ENCODE measurements at places on chromosomes 1 and 21.

DNA sequence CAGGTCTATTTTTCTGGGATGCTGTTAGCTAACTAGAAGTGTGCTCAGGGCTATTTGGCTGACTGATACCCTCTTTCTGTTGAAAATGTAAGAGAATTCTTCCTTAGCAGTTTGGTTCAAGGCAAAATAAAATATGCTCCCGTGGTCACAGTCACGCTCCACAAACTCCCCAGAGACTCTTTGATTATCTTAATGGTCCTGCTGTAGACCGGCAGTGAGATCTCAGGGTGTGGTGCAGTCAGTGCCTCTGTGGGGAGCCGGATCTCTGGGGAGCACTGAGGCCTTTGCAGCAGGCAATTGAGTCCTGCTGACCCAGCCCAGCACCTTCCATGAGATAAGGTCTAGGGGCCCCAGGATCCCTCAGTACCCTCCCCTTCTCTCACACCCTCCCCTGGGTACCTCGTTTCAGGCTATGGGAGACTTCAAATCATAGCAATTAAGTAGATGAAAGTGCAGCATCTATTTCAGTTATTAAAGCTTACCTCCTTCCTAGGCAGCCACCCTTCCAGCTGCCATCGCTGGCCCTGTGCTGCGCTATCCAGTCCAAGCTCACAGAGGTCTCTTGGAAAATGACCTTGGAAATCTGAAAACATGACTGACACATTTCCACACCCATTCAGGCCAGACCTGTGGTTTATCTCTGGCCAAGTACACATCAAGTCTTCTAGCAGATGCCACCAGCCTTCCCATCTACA is 98.1 kb downstream of the SEC16B start:
- no peak for DNase-seq

DNA sequence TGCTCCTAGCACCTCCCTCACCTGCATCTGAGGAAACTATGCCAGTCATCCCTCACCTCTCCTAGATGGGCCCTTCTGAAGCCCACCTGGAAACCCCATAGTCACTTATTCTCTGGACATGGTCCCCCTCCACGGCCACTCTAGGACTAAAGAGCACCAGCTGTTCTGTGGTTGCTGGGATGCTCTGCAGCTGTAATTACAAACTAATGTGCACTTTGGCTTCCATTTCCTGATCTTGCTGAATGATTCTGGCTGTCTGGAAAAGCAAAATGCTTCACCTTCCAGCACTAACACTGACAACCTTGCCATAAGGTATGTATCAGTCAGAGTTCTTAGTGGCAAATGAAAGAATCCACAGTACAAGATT is 48.7 kb upstream of the PSEN2 start:
- DNase-seq = no peak

GRCh38 chr1:154726896-154727753 is 119.1 kb upstream of the ADAR start:
- DNase-seq = no peak

DNA sequence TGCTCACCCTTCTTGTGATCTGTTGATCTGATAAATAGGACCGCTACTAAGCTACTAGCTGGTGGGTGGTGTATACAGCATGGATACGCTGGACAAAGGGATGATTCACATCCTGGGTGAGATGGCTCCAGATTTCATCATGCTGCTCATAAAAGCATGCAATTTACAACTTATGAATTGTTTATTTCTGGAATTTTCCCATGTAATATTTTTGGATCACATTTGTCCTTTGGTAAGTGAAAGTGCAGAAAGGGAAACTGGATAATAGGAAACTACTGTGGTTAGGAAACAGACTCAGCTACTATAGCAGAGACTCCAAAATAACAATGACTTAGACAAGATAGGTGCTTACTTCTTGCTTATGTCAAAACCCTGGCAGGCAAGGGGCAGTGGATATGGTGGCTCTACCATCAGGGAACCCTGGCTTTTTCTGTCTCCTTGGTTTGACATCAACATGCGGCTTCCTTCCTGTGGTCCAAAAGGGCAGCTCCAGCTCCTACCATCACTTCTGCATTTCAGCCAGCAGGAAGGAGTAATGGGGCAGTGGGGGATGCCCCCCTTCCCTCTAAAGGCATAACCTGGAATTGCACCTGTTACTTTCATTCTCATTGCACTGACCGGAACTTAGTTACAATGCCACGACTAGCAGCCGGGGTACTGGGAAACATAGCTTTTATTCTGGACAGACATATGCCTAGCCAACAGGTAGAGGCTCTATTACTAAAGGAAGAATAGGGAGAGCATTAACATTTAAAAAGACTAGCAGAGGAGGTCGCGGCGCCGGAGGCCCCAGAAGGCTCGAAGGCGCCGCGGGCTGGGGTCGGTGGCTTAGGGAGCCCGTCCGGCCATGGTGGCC is 13.8 kb upstream of the AK2 start:
- no peak for DNase-seq

GRCh38 chr1:145784409-145784808 is 39.5 kb downstream of the RNF115 start:
- no peak for DNase-seq

- no peak for DNase-seq
These were observed 355.8 kb downstream of the GPATCH2 start for GRCh38 chr1:217274927-217275654.

GRCh38 chr1:37400466-37401225 is 73.7 kb upstream of the ZC3H12A start:
- DNase-seq = no peak

Measured in activated CD8-positive, alpha-beta T cell treated with anti-CD3 and anti-CD28 coated beads, Interleukin-2, amount 10 ng/mL, durations not matched to agents 7 days and 5 days (primary cell).